ENCODE measurements at places on chromosomes 2 and 18.

DNA sequence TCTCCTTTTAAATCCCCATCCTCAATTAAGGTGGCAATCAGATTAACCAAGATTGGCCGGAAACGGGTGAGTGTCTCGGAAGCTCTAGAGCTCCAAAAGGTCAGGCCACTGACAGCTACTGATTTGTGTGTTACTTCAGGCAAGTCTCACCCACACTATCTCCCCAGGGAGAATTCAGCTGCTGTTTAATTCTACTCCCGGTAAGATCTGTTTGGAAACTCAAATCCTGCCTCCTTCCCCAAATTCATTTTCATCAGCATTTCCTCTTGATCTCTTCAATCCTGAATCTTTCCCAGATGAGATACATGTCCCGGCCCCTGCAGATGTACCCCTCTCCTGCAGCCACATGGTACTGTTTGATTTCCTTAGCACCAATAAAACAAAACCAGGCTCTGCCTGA lies 34.9 kb downstream of the EFR3B start:
- DNase-seq: no peak

GRCh38 chr2:241873081-241873802 lies 3.7 kb downstream of the RTP5 start:
- no peak for DNase-seq

GRCh38 chr2:54455563-54456361 lies at the start of gene SPTBN1:
TSS of gene SPTBN1 (plus strand) at chr2:54456327. CDS start at chr2:54526419, 70,092 bp downstream.
- peak; percentile 6 for DNase-seq

DNA sequence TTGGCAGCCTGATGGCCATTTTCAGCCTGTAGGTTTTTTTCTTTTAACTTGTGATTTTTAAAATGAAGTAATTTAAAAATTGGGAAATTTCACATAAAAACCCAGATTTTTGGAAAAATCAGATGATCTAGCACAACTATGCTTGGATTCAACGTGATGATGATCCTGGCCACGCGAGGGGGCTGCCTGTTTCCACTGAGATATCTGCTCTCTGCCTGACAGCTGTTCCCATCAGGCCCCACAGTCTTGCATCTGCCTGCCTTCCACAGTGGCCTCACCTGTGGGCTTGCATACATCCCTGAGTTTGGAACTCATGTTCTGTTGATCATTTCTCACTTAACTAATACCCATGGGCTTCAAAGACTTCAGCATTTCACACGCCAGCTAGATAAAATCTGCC lies 92.1 kb upstream of the FZD5 start:
- no peak for DNase-seq

- DNase-seq: peak; percentile 54
These were observed at the start of gene LAMA3 for GRCh38 chr18:23689031-23689615. TSS of gene LAMA3 (plus strand) at chr18:23689453. CDS start at chr18:23689684, 231 bp downstream.
